ENCODE measurements at places on chromosomes 11 and 22. TPM values are rescaled to one million over a fixed set of nuclear protein-coding genes. Genes with fewer than 3 reads are reported as not detected.
A peak's percentile ranks its signal among the peaks of the same experiment; 100 is the strongest.

- DNase-seq, result no peak
Measured at GRCh38 chr11:116641561-116642045, 131.2 kb downstream of the BUD13 start.

DNA sequence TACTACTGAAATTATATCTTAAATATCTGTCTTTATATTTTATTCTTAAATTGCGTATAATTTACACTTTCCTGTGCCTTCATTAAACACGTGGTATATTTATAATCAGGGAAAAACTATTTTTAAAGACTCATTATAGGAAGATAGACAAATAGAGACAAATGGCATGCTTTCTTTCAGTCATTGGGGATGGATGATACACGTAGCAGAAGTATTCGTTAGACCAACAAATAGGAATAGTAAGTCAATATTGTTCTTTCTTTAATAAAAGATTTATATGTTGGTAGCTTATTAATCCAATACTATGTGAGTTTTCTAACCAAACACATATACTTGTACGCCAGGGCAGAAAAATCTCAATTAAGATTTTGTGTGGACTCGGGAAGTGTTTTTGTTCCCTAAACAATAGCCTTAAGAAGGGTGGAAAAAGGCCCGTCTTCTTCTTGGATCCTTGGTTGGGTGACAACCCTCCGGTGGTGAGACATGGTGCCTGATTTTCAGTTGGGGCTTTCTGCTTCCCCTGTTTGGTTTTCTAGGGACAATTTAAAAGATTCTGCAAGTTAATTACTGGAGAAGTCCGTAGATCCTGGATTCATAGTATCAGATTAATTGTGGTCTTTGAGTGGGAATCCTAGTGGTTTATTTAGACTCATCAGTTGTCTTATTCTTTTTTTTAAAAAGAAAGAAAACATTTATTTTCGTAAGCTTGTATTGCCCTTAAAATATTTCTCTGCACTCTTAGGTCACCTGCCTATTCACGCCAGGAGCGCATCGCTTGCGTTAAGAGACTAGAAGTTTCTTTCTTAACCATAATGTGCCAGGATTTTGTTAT is 83.5 kb upstream of the WNT7B start:
- no peak for DNase-seq

DNA sequence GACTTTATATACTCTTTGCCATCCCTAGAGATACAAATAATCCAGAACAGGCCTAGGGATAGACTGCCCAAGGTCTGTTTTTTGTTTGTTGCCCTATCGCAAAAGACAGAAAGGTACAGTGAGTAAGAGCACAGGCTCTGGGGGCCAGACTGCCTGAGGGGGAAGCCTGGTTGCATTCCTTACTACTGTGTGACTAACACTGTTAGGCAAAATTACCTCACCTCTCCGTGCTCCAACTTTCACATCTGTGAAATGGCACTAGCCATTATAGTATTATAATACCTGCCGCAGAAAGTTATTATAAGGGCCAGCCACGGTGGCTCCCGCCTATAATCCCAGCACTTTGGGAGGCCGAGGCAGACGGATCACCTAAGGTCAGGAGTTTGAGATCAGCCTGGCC is 14.5 kb downstream of the SLC35F2 start:
- DNase-seq, result no peak

DNA sequence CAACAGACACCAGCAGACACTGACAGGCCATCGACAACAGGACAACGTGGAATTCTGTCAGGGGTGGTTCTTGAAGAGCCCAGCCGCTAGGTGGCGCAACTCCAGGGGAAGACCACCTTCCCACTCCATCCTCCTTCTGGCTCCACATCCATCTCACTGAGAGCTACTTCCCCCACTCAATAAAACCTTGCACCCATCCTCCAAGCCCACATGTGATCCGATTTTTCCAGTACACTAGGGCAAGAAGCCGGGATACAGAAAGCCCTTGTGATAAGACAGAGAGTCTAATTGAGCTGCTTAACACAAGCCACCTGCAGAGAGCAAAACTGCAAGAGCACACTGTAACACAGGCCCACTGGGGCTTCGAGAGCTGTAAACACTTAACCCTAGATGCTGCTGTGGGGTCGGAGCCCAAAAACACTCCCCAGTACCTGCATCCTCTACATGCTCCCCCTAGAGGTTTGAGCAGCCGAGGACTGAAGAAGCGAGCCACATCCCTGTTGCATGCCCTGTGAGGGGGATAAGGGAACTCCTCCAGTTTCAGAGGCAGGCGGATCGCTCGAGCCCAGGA is 11.5 kb upstream of the RAB39A start:
- DNase-seq, result peak; percentile 52

GRCh38 chr11:17633279-17633986 is 85.9 kb upstream of the MYOD1 start:
- no peak for DNase-seq

The MMP13 gene
- not detected for total RNA-seq

The GLYAT gene
- total RNA-seq, result not detected

- DNase-seq, result no peak
Measured at GRCh38 chr11:79236541-79236971, 204.3 kb downstream of the TENM4 start.

GRCh38 chr22:26045860-26046259 is 123.4 kb upstream of the SEZ6L start:
- DNase-seq, result no peak

The PARVG gene
- total RNA-seq, result 8.1 TPM

The MS4A12 gene
- total RNA-seq, result 644 TPM

The VSIG10L2 gene
- not detected for total RNA-seq

DNA sequence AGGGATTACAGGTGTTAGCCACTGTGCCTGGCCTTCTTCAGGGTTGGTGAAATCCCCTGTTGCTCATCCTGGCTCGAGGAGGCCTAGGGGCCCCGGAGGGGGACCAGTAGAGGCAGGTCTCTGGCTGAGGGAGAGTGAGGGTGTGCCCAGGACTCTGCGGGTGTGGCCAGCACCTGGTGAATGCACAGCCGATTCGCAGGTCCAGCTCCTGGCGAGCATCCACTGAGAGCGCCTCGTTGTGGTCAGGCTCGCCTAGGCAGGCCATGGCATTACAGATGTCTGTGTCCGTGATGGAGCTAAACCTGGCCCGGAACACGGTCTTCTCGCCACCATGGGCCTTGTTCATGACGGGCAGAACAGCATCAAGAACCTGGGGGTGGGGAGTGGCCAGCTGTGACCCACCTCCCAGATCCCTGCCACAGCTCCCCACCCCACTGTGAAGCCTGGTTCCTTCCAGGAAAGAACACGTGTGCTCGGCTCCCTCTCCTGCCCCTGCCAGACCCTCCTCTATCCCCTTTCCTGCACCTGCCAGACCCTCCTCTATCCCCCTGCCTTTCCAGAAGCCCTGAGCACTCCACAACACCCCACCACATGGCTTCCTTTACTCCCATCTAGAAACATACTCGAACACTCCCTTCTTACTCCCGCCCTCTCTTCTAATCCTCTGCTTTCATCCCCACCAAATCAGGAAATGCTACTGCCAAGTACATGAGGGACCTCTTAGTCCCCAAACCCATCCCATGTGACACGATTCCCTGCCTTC is 12.4 kb downstream of the TOP3B start:
- DNase-seq, result no peak

The KIRREL3 gene
- total RNA-seq, result 0.23 TPM

DNA sequence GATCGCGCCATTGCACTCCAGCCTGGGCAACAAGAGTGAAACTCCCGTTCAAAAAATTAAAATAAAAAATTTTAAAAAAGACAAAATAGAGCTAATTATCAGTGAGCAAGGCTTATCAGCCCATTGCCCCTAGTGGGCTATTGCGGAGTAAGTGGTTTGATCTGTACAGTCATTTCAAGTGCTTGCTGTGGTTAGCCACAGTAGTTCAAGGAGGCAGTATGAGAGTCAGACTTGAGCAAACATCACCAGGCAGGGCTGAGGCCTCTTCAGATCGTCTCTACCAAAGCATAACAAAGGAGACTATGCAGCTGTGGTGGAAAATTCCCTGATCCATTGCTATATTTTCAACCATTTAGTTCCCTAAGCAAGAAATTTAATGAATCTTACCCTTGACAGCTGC is 4.3 kb upstream of the SBF2 start:
- DNase-seq, result no peak

DNA sequence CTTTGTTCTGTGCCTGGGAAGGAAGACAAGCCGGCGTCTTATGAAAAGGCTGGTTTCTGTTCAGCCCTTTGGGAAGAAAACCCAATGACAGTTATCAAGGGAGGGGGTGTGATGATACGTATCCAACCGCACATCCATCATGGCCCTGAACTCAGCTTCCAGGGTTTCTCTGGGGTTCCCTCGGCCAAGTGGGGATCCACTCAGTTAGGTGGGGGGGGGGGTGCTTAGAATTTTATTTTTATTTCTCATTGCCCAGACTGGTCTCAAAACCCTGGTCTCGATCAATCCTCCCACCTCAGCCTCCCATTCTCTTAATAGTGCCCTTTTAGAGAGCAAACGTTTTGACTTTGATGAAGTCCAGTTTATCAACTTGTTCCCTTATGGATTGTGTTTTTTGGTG is 25.7 kb downstream of the KCNQ1 start:
- no peak for DNase-seq

The CSF2RB gene
- 8.1 TPM for total RNA-seq

The NLRP14 gene
- 0.24 TPM for total RNA-seq

- DNase-seq, result no peak
Measured at GRCh38 chr11:90512846-90513245, 290.0 kb upstream of the CHORDC1 start.

The PATE4 gene
- not detected for total RNA-seq

DNA sequence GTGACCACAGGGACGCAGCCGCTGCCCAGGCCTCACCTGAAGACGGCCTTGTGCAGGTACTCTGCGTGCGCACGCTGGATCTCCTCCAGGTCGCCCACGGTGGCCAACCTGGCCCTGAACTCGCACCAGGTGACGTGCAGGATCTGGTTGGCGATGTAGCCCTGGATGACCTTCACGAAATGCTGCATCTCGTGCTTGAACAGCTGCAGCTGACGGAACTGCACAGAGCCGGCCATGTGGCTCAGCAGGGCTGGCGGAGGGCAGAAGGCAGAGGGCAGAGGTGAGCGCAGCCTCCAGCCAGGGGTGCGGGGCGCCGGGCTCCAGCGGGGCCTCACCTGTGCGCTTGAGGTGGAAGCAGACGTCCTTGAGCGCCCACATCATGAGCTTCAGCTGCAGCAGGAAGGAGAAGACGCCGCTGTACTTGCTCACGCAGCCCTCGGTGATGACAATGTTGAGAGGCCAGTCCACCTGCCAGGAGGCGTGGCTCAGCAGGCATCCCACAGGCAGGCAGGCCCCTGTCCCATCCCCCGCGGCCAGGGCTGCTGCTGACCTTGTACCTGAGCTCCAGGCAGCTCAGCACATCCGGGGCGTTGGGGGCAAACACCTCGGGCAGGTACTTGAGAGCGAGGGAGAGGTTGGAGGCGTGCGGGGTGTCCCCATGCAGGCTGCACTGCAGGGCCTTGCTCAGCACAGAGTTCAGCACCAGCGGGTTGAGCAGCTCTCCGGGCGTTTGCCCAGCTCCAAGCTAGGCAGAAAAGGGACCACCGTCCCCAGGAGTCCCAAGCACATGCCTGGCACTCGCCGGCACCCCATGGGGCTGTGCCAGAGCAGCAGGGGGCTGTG is 17.6 kb downstream of the SELENOO start:
- DNase-seq, result no peak

GRCh38 chr22:20014526-20015186 is 2.0 kb downstream of the ARVCF start:
- peak; percentile 63 for DNase-seq

Data from mucosa of descending colon (tissue), 3 donors.